CD4-positive, alpha-beta memory T cell (primary cell): ENCODE measurements at places on chromosomes 7 and 10.

DNA sequence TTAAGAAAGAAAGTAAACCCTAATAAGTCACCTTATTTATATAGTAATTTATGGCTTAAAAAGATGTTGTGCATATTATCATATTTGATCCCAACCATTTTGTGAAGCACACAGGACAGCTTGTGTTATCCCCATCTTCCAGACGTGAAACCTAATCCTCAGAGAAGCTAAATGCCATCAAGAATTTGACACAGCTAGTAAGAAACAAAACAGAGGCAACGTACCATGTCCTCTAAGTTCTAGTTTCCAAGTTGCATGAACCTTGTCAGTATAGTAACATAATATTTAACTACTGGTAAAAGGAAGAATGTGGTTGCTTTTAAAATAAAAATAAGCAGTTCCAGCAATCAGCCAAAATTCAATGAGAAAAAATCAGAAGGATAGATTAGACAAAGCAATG is 41.5 kb downstream of the PTN start:
- no peak for DNase-seq

DNA sequence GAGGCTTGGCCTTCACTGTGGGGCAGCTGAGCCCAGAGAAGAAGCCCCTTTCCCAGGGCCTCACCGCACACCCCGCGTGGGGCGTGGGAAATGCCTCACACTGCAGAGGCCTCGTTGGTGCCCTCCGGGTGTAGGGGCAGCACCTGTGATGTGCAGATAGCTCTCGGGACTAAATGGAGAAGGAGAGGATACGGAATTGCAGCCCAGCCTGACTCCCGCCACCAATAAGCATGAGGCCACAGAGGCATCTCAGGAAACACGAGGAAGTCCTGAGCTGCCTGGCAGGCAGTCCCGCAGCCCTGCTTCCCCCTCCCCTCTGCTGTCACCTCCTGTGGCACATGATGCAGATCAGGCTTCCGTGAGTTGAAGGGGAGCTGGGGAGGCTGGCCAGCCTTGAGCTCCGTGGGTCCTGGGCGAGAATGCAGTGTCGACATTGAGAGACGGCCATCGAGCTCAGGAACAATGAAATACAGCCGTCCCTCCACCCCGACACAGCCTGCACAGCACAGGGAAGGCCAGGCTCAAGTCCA is 59.6 kb upstream of the PPP2R2D start:
- no peak for DNase-seq

- DNase-seq, result no peak
Measured at GRCh38 chr7:155917836-155918430, 105.7 kb upstream of the SHH start.

DNA sequence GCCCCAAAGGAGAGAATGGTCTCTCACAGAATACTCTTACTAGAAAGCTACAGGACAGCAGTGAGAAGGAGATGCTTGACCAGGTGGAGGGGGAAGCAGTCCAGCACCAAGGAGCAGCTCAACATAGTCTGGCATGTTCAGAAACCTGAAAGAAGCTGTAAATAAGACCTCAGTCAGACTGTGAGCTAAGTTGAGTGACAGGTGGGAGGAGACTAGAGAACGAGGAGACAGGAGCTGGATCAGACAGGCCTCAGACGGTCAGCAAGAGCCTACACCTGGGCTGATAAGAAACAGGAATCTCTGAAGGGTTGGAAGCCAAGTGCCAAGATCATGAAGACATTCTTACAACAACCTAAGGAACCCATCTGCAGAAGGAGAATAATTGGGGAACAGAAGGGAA is 54.5 kb downstream of the ELMO1 start:
- DNase-seq, result no peak

DNA sequence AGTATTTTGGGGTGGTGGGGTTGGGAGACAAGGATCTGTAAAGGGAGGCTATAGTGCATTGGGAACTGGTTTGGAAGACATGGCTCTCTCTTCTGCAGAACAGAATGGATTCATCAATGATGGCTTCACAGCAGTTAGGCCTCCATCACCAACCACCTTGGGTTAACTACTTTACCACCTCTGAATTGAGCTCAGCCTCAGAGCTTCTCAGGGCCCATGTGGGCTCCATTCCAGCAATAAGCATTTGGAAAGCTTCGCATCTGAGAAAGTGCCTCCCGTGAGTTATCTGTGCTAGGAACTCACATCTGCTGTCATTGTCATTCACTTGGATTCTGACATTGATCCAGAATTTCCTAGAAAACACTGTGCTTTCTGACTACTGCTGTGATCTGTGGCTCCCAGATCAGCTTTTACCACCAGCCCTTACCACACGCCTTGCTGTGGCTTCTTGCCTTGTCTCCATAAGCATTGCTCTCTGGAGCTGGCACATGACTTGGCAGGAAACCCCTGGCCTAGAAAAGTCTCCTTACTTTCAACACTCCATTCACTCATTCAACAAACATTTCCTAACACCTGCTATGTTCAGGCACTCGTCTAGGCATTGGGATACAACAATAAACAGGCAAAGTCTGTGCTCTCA is 70.7 kb upstream of the ADO start:
- DNase-seq, result peak; percentile 55

GRCh38 chr7:12257582-12257981 is 46.5 kb downstream of the TMEM106B start:
- DNase-seq, result peak; percentile 81

DNA sequence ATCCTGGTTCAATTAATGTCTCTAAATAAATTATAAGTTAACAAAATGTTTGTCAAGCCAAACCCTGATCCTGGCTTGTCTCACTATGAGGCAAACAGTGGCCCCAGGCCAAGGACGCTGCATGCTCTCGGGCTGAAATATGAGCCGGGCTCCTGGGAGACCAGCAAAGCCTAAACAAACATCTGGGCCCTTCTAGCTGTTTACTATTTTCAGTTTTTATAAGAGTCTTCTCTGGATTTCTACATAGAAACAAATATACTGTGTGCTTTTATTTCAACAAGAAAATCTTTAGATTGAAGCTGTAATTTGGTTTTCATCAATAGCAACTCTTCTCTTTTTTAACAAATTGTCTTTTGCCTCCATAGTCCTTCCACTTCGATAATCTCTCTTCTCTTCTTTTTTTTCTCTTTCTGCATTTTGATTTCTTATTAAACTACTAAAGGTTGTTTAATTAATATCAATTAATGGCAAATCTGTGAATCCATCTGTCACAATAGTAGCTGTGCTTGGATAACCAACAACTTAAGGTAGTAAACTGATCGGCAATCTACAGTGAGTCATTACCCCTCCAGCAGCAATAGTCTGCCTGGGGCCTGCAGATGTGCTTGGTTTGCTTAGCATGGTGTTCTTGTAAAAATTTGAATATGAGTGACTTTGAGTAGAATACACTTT is 83.3 kb upstream of the DNAJC1 start:
- DNase-seq, result no peak
